ENCODE measurements at places on chromosomes 12 and 14.

GRCh38 chr14:100791348-100791735, 34.6 kb upstream of the MEG3 start:
- DNase-seq: no peak

GRCh38 chr12:116797885-116798284, 59.8 kb downstream of the RNFT2 start:
- DNase-seq: no peak

DNA sequence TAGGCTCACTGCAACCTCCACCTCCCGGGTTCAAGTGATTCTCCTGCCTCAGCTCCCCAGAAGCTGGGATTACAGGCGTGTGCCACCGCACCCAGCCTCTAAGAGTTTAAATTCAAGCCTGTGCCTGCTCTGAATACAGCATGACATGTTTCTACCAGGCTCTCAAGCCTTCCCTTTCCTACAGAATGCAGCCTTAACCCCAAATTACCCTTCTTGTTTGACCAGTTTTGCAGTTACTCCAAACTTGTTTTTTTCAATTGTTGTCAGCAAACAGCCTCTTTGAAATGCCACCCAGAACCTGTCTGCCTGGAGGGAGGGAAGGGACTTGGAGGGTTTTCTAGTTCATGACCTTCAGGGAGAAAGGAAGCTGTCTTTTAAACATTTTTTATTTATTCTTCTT, 15.4 kb downstream of the GLTP start:
- DNase-seq: no peak

- no peak for DNase-seq
Measured at GRCh38 chr14:23881282-23881681, 72.3 kb upstream of the DHRS4 start.

- peak; percentile 16 for DNase-seq
Measured at GRCh38 chr12:132153501-132154340, 9.5 kb downstream of the NOC4L start.

GRCh38 chr12:49578471-49579112, 10.7 kb upstream of the MCRS1 start:
- no peak for DNase-seq

DNA sequence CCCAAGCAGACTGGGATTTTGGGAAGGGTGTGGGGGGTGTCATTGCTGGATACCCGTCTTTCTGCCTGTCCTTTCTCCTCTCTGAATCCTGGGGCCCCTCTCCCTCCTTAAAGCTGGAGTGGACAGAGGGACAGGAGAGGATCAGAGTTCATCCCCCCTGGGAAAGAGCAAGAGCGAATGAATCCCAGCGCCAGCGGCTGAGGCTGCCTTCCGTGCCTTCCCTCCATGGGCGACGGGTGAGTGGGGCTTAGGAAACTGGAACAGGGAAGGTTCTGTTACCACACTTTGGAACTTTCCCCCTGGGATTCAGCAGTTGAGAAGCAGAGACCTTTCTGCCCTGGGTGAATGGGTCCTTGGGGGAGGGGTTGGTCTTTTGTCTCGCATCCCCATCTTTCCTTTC, 16.2 kb upstream of the RIN3 start:
- no peak for DNase-seq

GRCh38 chr14:105408592-105408991, 10.3 kb downstream of the TEX22 start:
- no peak for DNase-seq

DNA sequence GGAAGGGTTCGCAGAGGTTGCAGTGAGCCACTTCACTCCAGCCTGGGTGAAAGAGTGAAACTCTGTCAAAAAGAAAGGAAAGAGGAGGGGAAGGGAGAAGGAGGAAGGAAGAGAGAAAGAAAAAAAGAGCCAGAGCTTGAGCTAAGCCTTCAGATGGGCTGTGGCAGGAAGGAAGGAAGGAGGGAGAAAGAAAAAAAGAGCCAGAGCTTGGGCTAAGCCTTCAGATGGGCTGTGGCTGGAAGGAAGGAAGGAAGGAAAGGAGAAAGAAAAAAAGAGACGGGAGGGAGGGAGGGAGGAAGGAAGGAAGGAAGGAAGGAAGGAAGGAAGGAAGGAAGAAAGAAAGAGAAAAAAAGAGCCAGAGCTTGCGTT, 13.6 kb upstream of the ANKRD9 start:
- no peak for DNase-seq

DNA sequence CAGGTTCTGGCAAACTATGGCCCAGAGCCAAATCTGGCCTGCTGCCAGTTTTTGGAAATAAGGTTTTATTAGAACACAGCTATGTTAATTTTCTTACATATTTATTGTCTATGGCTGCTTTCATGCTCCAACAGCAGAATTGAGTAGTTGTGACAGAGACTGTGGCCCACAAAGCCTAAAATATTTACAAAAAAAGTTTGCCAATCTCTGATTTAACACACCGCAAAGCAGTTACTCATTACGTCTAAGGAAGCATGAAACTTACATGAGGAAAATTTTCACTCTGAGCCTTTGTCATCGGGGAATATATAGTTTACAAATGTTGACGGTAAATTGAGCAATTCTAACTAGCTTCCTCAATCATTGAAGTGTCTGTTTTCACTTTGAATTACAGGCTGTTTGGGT, 96.5 kb downstream of the UNC79 start:
- DNase-seq: no peak

DNA sequence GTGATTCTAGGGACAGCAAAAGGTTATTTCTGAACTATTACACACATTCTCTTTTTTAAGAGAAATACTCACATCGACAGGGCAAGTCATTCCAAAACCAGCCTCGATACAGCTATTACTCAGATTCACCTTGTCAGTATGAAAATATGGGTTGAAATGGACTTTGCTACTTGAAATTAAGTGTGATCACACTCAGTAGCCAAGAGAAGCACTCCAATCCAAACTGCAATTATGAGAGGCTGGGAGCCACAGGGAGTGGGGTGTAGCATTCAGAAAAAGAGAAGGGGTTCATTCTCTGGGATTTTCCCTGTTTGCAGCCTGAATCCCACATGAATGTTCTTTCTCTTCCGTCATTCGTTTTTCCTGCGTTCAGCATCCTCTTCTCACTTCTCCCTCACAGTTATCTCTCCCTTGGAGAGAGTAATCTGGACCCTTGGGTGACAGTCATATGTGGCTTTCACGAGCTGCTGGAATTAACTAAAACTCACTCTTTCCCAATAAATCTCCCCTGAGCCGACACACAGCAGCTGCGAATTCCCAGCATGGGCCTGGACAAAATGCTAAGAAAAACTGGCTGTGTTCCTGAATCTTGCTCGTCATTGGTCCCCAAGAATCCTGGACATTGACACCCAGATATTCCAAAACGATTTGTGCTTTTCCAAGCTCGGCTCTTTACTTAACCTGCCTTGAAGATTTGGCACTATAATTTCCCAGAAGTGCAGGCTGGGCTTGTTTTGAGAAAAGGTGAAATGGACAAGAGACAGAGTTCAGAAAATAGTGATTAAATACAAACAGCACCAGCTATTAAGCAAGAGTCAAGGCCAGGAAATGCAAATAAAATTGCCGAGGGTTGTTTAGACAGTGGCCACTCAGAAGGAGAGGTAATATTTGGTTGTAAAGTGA, 199.5 kb upstream of the PLEKHG7 start:
- DNase-seq: no peak

- no peak for DNase-seq
Measured at GRCh38 chr14:88045705-88046104, 40.8 kb downstream of the GPR65 start.

- no peak for DNase-seq
Measured at GRCh38 chr14:92385561-92385960, 62.6 kb downstream of the SLC24A4 start.

DNA sequence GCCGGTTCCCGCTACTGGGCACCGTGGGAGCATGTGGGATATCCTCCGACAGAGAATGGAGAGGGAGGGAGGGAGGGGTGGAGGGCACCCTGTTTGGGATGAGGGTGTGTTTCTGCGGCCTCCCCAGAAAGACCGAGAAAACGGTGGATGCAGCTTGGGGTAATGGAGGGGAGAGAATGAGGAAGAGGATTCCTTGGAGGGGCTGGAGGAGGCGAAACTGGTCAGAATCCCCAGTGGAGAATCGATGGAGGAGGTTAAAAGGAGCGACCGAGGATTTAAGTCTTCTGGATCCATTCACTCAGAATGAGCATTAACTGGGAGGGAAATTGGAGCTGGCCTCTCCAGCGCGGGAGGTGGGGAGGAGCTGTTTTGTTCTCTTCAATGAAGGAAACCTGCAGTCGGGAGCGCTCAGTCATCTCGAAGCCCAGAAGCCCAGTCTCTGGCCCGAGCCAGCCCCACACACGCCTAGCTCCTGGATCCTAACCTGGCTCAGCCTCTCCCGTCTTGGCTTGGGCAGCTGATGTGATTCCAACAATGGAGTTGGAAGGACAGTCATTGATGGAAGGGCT, 581 bp downstream of the ARG2 start:
- no peak for DNase-seq

GRCh38 chr12:90199006-90199405, 490.4 kb upstream of the ATP2B1 start:
- no peak for DNase-seq

- no peak for DNase-seq
Measured at GRCh38 chr12:81094718-81095360, 17.0 kb downstream of the ACSS3 start.

DNA sequence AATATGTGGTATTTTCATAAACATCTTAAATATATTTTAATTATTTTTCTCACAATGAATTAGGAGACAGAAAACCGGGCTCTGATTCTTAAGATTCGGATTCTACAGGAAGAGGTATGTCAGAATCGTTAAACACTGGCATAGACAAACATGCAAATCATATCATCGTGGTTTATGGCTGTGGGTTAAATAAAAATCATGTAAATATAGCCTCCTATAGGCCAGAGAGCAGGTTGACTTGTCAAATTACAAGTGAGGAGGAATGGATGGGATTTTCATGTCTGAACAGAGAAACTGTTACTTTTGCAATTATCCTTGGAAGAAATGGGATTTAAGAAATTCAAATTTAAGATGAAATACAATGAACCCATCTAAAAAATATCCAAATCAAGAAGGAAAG, 74.9 kb upstream of the BCAT1 start:
- no peak for DNase-seq

DNA sequence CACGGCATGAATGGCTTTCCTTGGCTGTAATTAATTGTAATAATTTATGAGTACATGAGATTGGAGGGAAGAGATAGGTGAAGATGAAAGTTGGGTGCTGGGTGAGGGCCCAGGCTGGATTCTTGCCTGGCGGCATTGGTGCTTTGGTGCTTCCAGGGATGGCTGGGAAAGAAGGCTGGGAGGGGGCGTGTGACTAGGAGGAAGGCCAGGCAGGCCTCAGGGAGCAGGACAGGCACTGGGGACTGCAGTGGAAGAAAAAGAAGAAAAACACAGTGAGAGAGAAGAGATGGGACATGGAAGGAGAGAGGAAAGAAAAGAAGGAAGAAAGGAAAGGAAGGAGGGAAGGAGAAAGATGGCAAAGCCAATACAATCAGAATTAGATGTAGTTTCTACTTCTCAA, 3.7 kb downstream of the HOXC9 start:
- DNase-seq: no peak

GRCh38 chr14:42323426-42323825, 716.8 kb downstream of the LRFN5 start:
- no peak for DNase-seq

- DNase-seq: no peak
Measured at GRCh38 chr12:130846369-130846768, 7.3 kb upstream of the STX2 start.

- no peak for DNase-seq
Measured at GRCh38 chr14:85533023-85533860, 3.3 kb downstream of the FLRT2 start.

DNA sequence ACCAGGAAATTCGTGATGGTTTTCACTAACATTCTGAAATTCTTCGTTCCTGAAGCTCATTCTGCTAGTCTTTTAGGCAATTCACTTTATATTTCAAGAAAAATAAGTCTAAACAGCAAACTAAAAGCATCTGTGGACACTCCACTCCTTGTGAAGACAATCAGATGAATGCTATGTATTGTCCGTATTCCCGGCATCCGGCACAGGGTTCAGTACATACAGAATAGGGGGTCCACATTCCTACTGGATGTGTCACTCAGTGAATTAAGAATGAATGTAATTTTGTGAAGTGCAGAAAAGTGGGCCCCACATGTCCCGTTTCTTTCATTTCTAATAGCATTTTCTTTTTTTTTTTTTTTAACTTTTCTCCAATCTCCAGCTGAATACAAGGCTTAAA, 241.3 kb downstream of the GRIN2B start:
- no peak for DNase-seq

DNA sequence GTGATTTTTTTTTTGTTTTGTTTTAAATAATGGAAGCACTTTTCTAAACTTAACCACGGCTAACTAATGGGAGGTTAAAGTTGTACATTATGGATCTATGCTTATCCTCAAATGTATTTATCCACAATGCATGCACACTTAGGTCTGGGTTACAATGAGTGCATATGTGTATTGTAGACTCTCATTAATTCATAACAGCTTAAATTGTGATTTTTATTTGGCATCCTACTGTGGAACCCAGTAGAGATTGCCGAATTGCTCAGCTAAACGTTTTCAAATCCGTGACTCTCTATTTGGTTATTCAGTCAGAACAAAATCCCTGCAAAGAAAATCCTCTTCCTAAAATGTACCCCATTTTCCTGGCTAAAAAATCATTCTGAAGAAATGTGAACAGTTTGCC, 244.0 kb downstream of the SLC25A21 start:
- DNase-seq: no peak

GRCh38 chr14:44316647-44317440, 190.2 kb downstream of the FSCB start:
- DNase-seq: no peak

GRCh38 chr12:113424915-113425823, 3.0 kb downstream of the SDSL start:
- DNase-seq: no peak

GRCh38 chr12:112239020-112239419, 113.7 kb downstream of the TRAFD1 start:
- no peak for DNase-seq

DNA sequence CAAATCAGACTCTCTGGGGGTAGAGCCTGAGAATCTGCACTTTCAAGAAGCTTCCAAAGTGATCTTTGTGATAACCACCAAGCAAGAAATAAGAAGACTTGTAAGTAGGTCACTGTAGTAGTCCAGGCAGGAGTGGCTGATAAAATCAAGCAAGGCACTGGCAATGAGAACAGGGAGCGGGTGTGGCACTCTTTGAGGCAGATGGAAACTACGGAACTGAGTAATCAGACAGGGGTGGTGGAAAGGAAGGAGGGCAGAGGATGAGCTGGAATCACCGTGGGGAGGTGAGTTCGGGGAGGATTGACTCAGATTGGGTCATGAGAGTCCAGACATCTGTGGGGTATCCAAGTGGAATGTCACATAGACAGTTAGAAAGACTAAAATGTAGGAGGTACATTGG, 44.4 kb upstream of the PLXNC1 start:
- DNase-seq: no peak

DNA sequence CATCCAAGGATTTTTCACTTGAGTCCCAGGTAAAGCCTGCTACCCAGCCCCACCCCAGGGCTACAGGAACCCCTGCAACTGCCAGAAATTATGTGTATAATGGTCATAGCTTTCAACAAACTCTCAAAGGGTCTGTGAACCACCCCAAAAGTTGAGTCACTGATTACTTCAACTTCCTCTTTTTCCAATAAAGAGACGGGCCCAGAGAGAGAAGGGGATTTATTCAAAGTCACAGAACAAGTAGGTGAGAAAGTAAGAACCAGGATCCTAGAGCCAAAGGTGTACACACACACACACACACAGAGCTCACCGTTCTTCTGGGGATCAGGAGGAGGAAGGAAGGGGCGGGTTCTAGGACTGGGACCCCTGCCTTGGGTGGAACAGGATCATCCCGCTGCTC, 4.8 kb upstream of the ITPK1 start:
- no peak for DNase-seq
